ENCODE measurements at places on chromosomes 1 and 21.

- no peak for DNase-seq
These were observed 123.3 kb downstream of the C1orf21 start for GRCh38 chr1:184510110-184510509.

- no peak for DNase-seq
These were observed 110.9 kb upstream of the C21orf91 start for GRCh38 chr21:17930093-17930492.

DNA sequence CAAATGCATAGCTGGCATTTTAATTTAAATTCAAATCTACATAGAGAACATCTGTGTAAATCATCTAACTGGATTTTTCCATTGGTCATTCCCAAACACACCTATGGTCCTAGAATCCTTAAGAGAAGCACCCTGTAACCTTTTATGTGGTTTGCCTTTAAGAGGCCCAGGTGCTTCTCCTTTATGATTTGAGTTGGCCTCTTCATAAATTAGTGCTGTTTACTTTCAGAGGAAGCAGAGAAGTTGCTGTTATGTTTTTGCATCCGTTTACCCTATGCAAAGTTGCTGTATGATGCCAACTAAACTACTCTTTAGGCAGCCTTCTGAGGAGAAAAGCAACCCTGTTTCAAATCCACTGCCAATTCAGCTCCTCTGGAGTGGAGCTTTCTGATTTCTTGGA, 193.8 kb downstream of the HS2ST1 start:
- DNase-seq = no peak

GRCh38 chr1:61993331-61993961, 201.2 kb upstream of the L1TD1 start:
- DNase-seq = no peak

- no peak for DNase-seq
These were observed 48.6 kb downstream of the CTH start for GRCh38 chr1:70459496-70460225.

DNA sequence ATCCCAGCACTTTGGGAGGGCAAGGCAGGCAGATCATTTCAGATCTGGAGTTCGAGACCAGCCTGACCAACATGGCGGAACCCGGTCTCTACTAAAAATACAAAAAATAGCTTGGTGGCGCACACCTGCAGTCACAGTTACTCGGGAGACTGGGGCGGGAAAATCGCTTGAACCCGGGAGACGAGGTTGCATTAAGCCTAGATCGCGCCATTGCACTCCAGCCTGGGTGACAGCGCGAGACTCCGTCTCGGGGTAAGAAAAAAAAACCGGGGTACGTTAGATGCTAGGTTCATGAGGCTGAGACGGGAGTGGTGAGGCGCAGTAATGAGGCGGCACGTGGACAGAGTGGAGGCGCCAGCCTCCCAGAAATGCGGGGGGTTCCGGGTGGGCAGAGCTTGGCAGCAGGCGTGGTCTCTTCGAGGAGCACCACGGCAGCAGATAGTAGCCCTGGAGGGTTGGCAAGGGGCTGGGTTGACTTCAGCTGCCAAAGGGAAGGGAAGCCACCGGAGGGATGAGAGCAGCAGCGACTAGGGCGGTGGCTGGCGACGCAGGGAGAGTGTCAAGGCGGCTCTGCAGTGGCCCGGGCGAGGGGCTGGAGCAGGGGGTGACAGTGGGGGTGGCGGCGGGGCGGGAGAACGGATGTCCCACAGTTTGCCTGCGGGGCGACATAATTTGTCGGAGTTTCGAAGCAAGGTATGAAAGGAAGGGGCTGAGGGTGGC, 832 bp downstream of the MRPL20 start:
- no peak for DNase-seq

GRCh38 chr1:238061967-238062613, 171.4 kb upstream of the ZP4 start:
- no peak for DNase-seq

- no peak for DNase-seq
These were observed 22.5 kb downstream of the TENT5C start for GRCh38 chr1:117628343-117628742.

GRCh38 chr1:101338714-101339430, 102.1 kb downstream of the S1PR1 start:
- no peak for DNase-seq

- DNase-seq = no peak
These were observed 32.3 kb downstream of the C21orf91 start for GRCh38 chr21:17786851-17787181.

DNA sequence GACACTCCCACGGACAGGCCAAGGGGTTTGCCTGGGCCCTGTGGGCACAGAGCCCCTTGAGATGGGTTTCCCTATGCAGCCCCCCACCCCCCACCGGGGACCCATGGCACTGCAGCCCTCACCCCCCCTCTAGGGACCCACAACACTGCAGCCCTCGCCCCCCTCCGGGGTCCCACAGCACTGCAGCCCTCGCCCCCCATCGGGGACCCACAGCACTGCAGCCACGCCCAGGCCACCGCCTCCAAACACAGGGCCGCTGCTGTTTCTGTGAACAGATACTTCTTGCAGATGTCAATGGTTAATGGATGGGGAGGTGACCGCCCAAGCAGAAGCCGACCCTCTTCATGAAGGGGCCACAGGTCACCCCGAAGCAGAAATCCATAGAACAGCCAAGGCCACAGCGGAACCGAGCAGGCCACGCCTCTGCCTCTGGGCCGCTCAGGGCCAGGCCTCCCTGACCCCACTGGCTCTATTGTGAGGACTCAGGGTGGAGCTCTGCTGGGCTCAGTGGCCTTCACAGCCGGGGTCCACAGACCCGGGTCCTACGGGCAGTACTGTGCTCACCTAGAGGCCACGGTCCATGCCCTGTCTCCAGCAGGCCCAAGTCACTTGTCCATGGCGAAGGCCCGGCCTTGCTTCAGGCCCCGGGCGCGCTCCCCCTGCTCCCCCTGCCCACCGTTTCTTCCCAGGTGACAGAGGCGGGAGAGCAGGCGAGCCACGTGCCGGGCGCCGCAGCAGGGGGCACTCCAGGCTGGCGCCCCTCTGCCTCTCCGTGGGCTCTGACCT, 4.1 kb upstream of the POFUT2 start:
- no peak for DNase-seq

- DNase-seq = no peak
These were observed 15.3 kb upstream of the ZSWIM5 start for GRCh38 chr1:45221716-45222115.

DNA sequence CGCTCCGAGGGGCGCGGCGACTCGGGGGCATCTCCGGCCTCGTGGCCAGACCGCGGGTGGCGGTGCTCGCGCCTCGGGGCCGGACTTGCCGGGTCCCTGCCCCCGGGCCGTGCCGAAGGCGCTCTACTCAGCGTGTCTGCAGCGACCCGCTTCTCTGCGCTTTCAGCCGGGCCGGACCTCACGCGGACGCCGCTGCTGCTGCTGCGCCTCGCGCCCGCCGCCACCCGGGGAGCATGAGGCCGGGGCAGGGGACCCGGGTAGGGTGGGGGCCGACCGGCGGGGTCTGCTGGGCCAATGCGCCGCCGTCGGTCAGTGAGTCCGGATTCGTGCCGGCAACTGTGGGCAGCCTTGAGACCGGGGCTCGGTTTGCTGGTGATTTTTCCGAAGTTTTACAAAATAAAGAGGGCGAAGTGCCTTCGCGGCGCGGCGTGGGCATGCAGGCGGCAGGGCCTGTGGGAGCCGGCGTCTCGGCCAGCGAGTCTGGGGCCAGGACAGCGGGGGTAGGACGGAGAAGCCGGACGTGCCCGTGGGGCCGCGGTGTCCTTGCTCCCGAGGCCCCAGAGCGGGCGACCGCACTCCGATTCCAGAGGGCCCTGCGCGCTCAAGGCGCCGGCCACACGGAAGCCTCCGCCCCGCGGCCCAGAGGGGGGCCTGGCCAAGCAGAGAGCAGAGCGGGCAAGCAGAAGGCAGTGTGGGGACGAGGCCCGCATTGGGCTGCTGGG, 749 bp downstream of the FAM163A start:
- DNase-seq = no peak

DNA sequence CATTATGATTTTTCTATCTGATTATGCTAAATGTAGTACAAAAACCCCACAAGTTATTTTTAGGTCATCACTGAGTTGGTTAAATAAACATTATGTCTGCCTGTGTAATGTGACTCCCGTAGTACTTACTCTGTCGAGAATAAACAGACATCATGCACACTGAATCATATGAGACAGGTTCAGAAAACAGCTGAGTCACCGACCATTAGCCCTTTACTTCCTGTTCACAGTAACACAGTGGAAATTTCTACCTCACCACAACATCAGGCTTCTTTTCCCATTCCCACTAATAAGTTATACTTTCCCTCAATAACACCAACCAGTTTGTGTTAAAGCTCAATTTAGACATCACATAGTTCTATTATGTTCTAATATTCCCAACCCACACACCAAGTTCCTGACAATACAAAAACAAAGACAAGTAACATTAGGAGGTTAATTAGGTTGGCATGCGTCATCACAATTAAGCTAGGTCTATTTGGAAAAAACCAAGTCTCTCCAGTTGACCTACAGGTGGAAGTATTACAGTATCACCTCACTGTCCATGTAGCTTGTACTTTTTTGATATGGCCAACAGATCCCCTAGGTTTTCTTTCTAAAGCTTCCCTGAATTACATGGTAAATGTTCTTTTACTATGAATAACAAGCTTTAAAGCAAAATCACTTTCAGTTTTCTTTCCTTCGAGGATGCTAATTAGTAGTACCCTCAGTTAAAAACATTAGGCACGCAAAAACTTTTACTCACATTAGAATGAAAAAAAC, 154.2 kb downstream of the EIF4G3 start:
- no peak for DNase-seq

GRCh38 chr1:238153253-238153652, 262.5 kb upstream of the ZP4 start:
- DNase-seq = no peak

DNA sequence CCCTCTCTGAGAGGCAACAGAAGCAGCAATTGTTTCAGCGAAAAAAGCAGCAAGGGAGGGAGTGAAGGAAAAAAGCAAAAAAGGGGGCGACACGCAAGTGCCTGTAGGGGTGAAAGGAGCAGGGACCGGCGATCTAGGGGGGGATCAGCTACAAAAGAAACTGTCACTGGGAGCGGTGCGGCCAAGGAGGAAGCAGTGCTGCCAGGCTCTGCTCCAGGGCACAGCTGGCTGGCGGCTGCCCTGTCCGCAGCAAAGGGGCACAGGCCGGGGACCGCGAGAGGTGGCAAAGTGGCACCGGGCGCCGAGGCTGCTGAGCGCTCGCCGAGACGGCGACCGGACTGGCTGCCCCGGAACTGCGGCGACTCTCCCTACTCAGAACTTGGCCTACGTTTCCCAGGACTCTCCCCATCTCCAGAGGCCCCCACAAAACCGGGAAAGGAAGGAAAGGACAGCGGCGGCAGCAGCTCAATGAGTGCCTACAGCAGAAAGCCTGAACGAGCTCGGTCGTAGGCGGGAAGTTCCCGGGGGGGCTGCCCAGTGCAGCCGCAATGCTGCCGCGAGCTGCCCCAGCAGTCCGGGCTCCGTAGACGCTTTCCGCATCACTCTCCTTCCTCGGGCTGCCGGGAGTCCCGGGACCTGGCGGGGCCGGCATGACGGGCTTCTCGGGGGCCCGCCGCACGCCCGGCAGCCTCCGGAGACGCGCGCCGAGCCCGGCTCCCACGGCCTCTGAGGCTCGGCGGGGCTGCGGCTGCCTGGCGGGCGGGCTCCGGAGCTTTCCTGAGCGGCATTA, 1.0 kb upstream of the CDKN2C start:
- DNase-seq = no peak

DNA sequence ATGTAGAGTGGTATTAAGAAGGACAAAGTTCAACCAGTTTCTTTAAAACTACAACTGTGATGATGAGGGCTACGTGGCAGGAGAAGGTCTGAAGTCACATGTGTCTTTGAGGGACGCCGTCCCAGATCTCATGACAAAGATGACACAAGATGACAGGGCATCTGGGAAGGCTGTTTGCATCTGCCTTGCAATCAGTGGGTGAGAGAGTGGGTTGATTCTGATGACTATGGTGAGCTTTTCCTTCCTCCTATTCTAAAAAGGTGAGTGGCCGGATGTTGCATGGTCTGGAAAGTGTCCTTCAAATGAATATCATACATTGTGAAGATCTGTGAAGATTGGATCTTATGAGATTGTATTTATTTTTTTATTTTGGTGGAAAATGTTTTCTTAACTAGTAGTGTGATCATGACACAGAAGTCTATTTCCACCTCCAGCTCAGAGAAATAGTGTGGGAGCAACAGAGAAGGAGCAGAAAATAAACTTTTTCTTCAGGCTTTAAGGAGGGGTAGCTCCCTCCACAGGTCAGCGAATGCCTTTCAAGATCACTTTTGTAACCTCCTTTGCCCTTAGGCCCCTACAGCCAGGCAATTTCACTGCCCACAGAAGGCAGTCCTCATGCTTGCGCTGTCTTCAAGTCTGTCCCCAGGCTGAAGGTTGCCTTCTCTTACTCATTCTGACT, 76.0 kb upstream of the ATF3 start:
- DNase-seq = no peak

GRCh38 chr1:20740781-20741180, 8.3 kb upstream of the SH2D5 start:
- DNase-seq = no peak

Data from esophagus squamous epithelium (tissue), 5 donors.